Right cardiac atrium (tissue), 5 donors: ENCODE measurements at places on chromosomes 1 and 21. TPM values are rescaled to one million over a fixed set of nuclear protein-coding genes. Genes with fewer than 3 reads are reported as not detected.

ABCG1 gene
- polyA plus RNA-seq: 5.7 TPM

RORC gene
- polyA plus RNA-seq: 3.0 TPM

SGIP1 gene
- 2.2 TPM for polyA plus RNA-seq

CDK18 gene
- 150 TPM for polyA plus RNA-seq

LY9 gene
- 0.09 TPM for polyA plus RNA-seq

CD1B gene
- not detected for polyA plus RNA-seq

KRTAP11-1 gene
- not detected for polyA plus RNA-seq

ETNK2 gene
- 5.2 TPM for polyA plus RNA-seq

MEGF6 gene
- 7.2 TPM for polyA plus RNA-seq

DNAJC28 gene
- 6.2 TPM for polyA plus RNA-seq

NBPF12 gene
- polyA plus RNA-seq: 3.2 TPM

OR2T33 gene
- not detected for polyA plus RNA-seq

GJB4 gene
- polyA plus RNA-seq: not detected

CD247 gene
- polyA plus RNA-seq: 0.43 TPM

HSPG2 gene
- 257 TPM for polyA plus RNA-seq

S100A10 gene
- polyA plus RNA-seq: 223 TPM

ADGRL4 gene
- 9.9 TPM for polyA plus RNA-seq

RNU1-4 gene
- not detected for polyA plus RNA-seq

GJC2 gene
- polyA plus RNA-seq: 1.3 TPM

FMO4 gene
- polyA plus RNA-seq: 5.5 TPM

OR6N1 gene
- not detected for polyA plus RNA-seq

FLG2 gene
- polyA plus RNA-seq: not detected

CSMD2 gene
- 0.38 TPM for polyA plus RNA-seq

SCMH1 gene
- 42.6 TPM for polyA plus RNA-seq

TLCD4 gene
- 18.2 TPM for polyA plus RNA-seq

SLC27A3 gene
- 26.5 TPM for polyA plus RNA-seq

AMY1B gene
- not detected for polyA plus RNA-seq

TMPRSS2 gene
- polyA plus RNA-seq: 0.05 TPM

DMRTA2 gene
- 0.05 TPM for polyA plus RNA-seq

KCNE2 gene
- 0.18 TPM for polyA plus RNA-seq

KCNJ6 gene
- not detected for polyA plus RNA-seq

DYNLT5 gene
- 1.2 TPM for polyA plus RNA-seq

SYCP1 gene
- not detected for polyA plus RNA-seq

NCF2 gene
- polyA plus RNA-seq: 1.4 TPM

MFAP2 gene
- polyA plus RNA-seq: 3.2 TPM

CYB561D1 gene
- polyA plus RNA-seq: 2.8 TPM

HSPB7 gene
- polyA plus RNA-seq: 3,985 TPM

KIF14 gene
- 0.02 TPM for polyA plus RNA-seq

SPRR1B gene
- not detected for polyA plus RNA-seq

HSD3B1 gene
- not detected for polyA plus RNA-seq

PARP1 gene
- 34.2 TPM for polyA plus RNA-seq

GBP5 gene
- polyA plus RNA-seq: 0.48 TPM

GBP6 gene
- polyA plus RNA-seq: 0.05 TPM

HNRNPCL1 gene
- not detected for polyA plus RNA-seq

IKBKE gene
- polyA plus RNA-seq: 0.54 TPM

GPR37L1 gene
- 0.20 TPM for polyA plus RNA-seq

PCP4 gene
- polyA plus RNA-seq: 6.0 TPM

MFSD2A gene
- 0.43 TPM for polyA plus RNA-seq

COL24A1 gene
- 0.93 TPM for polyA plus RNA-seq

VSIG8 gene
- 0.07 TPM for polyA plus RNA-seq

SLC25A34 gene
- polyA plus RNA-seq: 8.1 TPM

TSTD1 gene
- polyA plus RNA-seq: 63.6 TPM

SPRR2A gene
- 0.14 TPM for polyA plus RNA-seq

CD1E gene
- polyA plus RNA-seq: not detected

VAV3 gene
- 0.79 TPM for polyA plus RNA-seq

IBA57 gene
- polyA plus RNA-seq: 4.5 TPM

EGLN1 gene
- polyA plus RNA-seq: 27.9 TPM

PRRX1 gene
- 39.9 TPM for polyA plus RNA-seq

KLF18 gene
- polyA plus RNA-seq: not detected
